ENCODE measurements at places on chromosomes 12 and 14.

DNA sequence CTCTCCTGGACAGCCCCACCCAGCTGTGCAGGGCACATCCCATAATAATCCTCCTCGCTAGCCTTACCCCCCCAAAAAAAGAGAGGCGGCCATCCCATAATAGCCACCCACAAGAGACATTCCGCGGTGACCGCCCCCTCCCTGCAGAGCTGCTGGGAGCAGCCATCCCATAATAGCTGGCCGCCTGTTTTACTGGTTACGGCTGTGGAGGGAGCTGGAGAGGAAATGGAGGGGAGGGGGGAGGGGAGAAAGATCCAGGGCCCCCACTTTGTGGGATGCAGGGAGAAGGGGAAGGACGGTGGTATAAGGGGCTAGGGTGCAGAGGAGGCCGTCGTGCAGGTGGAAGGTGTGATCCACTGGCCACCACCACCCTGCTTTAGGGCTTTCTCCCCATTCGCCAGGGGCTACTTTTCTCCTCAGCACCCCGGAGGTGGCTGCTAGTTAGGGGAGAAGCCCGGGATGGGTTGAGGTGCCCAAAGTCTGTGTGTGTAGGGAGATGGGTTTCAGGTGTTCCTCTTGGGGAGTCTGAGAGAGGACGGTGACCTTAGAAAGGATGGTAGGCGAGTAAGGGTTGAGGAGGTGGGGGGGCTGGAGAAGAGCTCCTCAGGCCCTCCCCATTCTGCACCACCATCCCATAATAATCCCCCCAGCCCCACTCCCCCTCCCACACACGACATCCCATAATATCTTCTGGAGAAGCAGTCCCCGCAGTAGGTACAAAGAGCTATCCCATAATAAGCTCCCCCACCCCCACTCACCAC lies 6.0 kb upstream of the CHD4 start:
- DNase-seq, result peak; percentile 65

GRCh38 chr12:2286461-2287131 lies 233.8 kb downstream of the CACNA1C start:
- no peak for DNase-seq

DNA sequence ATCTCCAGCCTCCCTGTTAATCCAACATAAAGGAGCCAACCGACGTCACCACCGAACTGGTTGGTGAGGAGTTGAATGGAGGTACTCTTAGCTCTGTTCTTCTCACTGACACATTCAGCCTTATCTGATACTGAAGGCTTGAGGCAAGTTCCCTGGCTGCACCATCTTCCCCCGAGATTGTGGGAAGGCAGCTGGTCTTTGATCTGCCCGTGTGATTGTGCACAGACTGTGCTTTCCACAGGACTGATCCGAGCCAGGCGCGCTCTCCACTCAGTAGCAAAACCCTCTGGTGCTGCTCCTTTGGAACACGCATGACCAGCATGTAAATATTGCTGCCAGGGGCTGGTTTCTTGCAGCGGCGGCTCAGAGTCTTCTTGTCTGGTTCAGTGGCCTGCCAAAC lies 30.1 kb upstream of the DLK1 start:
- no peak for DNase-seq

DNA sequence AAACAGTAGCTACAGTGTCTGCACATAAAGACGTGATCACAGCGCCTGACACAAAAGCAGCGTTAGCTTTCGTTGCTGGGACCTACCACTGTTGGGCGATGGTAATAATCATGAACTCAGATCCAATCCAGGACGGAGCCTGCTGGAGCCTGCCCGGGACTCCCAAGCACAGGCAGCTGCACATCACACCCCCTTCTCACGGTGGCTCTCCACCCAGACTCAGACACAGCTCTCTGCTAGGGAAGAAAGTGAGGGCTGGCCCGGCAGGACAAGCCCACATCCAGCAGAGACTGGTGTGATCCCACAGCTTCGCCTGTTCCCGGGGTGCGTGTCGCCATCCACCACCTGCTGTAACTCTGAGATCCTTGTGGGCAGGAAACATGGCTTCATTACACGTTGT lies 49.9 kb upstream of the FOXN3 start:
- no peak for DNase-seq

GRCh38 chr12:103821773-103822172 lies 19.3 kb downstream of the NT5DC3 start:
- DNase-seq, result no peak

GRCh38 chr12:122295877-122296276 lies 29.6 kb upstream of the VPS33A start:
- no peak for DNase-seq

- DNase-seq, result peak; percentile 2
Observed at GRCh38 chr14:72104011-72104613, 171.9 kb downstream of the RGS6 start.

- no peak for DNase-seq
Observed at GRCh38 chr12:124559182-124560017, 8.0 kb downstream of the NCOR2 start.

GRCh38 chr12:1799882-1800400 lies 20.4 kb upstream of the LRTM2 start:
- DNase-seq, result no peak

GRCh38 chr14:95323917-95324316 lies 4.2 kb upstream of the CLMN start:
- DNase-seq, result no peak

DNA sequence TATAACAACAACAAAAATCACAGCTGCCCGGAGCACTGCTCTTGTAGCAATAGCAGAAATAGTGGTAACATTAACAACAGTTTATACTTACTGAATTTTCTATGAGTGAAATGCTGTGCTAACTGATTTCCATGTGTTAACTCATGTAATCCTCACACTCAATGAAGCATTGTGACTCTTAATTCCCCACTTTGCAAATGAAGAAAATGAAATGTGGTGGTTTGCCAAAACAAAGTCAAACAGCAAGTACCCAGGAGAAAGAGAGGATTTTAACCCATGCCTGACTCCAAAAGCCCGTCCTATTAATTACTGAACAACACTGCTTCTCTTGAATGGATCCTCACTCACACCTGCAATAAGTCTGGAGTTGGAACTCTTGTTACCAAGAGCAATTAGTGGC lies 123.5 kb downstream of the MED13L start:
- DNase-seq, result no peak

GRCh38 chr12:129001-129400 lies 62.4 kb downstream of the IQSEC3 start:
- no peak for DNase-seq

GRCh38 chr12:124736115-124737039 lies 127.3 kb downstream of the SCARB1 start:
- DNase-seq, result no peak

DNA sequence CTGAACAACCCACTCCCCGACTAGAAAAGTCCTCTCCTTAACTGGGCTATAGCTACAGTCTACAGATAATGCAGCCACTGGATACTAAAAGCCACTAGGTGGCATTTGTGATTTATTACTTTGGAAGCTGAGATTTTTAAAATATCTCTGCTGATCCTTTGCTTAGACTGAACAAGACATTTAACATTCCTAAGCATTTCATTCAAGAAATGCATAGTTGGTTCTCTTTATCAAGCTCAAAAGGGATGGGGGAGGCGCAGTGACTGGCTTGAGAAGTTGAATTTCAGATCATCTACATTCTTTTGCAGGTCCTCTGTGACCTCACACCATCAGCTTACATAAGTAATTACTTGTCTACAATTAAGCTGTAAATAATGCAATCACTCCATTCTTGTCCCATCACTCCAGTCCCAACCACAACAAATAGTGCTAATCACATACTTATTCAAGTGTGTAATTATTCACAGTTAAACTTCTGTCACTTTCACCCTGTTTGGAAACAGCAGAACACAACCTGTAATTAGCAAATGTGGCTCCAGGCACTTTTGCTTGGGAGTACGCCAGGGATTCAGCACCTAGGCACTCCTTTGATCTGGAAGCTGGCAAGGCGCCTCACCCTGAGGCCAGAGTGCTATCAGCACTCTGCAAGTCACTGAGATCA lies 203.6 kb downstream of the NOVA1 start:
- no peak for DNase-seq

DNA sequence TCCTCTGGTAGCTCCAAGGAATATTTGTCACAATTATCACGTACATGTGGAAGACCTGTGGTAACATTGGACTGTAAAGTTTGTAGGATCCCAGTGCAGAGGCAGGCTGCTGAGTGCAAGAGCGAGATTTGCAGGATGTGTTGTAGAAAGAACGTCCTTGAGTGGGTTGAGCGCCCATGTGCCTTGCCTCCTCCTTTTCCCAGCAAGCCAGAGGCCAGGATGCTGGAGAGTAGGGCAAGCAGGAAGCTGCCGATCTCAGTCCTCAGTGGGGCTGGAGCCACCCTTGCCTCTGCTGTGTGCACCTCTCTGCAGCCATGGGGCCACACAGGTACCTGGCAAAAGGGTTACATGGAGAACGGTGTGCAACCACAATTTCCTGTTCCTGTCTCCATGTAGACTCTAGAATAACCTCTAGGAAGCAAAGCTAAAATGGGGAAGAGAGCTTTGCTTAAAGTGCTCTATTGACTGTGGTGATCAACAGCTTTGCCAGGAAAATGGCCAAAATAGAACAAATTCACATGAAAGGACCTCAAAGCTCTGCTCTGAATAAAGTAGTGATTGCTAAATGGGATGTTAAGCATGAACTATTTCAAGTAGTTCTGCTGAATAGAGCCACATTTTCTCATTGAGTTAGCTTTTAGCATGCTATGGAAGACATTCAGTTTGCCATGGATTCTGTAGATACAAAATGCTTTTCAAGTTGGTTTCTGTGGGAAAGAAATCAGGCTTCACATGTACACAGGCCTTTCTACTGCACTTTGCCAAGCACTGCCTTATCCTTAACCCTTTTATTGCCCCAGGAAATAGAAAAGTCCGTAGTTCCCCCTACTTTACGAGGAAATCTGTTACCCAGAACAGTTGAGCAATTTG lies 37.4 kb downstream of the ANKRD9 start:
- no peak for DNase-seq

DNA sequence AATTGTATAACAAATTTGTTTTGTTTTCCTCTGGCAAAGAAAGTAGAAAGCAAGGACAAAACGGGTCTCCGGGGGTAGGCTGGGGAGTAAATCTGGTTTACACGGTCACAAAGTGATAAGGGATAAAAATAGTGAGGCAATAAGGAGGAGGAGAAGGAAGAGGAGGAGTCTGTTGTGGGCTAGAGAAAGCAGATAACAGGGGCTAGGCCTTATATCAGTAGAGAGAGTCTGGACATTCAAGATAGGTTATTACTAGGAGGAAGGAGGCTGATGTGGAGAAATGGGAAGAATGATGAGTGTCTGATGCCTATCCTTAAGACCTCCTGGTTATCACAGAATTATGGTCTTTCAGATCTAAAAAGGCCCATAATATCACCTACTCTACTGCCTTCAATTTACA lies 83.2 kb upstream of the SSTR1 start:
- no peak for DNase-seq

- peak; percentile 59 for DNase-seq
Observed at GRCh38 chr14:50773632-50774541, 57.1 kb downstream of the NIN start.

DNA sequence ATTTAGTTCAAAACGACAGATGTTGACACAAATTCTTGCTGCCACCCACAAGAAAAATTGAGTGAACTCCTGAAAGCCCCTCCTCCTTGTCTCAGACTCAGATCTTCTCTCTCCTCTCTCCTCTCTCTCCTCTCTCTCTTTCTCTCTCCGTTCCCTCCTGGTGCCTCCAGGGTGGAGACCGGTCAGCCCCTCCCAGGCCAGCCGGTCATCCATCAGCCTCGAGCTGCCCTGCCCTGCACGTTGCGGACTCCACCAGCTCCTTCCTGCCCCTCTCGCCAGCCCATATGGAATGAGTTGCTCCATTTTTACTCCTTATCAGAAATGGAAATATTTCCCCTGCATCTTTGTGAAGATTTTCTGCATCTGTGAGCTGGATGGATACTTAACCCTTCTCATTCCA lies 103.8 kb downstream of the TBX5 start:
- no peak for DNase-seq

GRCh38 chr12:31843398-31844095 lies 114.7 kb upstream of the AMN1 start:
- DNase-seq, result no peak

DNA sequence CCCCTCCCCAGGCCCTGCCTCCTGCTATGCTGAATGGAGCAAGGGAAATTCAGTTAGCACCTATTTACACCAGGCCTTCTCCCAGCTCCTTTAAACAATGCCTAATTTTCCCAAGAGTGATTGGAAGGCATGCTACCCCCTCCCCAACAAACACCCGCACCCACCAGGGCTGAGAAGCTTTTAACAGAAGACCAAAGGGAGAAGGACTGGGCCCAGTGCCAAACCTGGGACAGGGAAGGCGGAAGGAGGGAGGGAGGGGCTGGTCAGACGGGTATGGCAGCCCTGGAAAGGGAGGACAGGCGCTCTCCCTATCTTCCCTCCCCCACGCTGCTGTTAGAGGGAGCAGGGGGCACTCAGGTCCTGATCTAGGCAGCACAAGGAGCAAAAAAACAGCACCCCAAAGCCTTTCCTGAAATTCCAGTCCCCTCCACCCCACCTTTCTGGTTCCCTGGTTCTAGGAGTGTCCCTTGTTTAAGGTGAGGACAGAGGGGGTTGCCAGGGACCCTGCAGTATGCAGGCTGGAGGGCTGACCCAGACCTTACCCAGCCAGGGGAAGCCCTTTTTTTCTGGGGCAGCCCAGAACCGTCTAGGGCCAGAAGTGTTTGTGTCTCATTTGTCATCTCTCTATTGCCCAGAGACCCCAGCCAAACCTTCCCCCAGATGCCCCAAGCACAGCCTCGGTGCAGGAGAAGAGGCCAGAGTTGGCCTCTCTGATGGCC lies 2.4 kb upstream of the KRT8 start:
- no peak for DNase-seq

GRCh38 chr12:1797991-1798640 lies 22.2 kb upstream of the LRTM2 start:
- no peak for DNase-seq

GRCh38 chr14:64773046-64773445 lies 68.8 kb downstream of the PLEKHG3 start:
- no peak for DNase-seq

- no peak for DNase-seq
Observed at GRCh38 chr12:68138480-68138879, 21.1 kb downstream of the IFNG start.

DNA sequence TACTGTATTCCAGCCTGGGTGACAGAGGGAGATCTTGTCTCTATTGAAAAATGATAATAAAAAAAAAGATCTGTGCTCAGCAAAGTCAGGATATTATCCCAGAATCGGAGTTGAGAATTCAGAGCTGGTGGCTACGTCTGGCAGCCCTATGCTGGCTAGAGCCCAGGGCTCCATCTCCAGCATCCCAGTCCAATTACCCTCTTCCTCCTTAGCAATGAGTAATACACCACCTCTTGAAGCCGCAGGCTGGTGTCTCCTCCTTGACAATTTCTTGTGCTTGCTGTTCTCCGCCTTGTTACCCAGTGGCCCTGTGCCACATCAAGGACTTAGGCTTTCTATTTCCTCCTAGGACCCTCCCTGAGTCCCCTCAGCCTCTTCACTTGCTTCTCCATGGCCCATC lies 38.4 kb upstream of the DDX11 start:
- DNase-seq, result no peak

DNA sequence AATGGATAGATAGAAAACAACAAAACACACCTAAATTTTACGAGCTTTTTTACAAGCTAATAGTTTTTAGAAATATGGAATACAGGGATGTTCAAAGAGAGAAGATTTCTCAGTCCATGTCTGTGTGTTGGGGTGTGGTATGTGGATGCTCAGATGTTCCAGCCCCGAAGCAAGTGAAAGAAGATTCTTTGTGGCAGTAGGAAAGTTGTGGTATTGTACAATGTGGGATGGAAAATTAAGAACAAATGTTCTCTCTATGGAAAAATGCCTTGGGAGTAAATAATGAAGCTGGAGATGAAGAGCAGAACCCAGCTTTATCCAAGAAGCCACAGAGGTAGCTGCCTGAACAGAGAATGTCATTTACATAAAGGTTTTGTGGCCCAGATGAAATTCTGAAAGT lies 150.3 kb upstream of the PRKD1 start:
- no peak for DNase-seq

- no peak for DNase-seq
Observed at GRCh38 chr12:82648259-82648909, 38.3 kb upstream of the TMTC2 start.

All from brain microvascular endothelial cell (primary cell).